CD4-positive, alpha-beta T cell treated with Interleukin-1 beta for 1 hour (primary cell): ENCODE measurements at places on chromosomes 13 and 19.
A peak's percentile ranks its signal among the peaks of the same experiment; 100 is the strongest.

DNA sequence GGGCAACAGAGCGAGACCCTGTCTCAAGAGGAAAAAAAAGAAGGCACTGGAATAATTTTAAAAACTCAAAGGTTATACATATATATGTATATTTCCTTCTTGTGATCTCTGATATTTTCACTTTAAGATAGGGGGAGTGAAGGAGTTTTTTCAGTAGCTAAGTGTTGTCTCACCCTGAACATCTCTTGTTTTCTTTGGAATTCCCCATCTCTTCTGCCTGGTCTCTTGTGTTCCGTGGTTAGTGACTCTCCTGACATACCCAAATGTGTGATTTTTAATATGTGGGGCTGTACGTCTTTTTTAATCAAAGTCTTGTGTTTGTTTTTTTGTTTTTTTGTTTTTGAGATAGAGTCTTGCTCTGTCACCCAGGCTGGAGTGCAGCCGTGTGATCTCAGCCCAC is 15.3 kb upstream of the KCTD4 start:
- no peak for DNase-seq

DNA sequence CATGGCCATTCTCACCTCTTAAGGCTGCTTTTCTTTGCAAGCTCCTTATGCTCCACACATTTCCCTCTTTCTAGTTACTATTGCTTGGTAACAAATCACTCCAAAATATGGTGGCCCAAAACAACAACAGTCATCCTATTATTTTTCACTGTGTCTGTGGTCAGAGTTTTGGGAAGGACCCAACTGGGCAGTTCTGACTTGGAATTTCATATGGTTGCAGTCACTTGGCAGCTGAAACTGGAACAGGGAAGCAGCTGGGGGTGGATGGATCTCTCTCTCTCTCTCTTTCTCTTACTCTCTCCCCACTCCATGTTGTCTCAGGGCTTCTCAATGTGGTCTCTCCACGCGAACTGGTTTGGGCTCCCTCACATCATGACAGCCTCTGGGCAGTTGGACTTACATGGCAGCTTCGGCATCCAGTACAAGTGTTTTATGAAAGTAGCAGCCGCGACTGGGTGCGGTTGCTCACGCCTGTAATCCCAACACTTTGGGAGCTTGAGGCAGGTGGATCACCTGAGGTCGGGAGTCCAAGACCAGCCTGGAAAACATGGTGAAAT is 39.6 kb downstream of the NUMBL start:
- DNase-seq: no peak

DNA sequence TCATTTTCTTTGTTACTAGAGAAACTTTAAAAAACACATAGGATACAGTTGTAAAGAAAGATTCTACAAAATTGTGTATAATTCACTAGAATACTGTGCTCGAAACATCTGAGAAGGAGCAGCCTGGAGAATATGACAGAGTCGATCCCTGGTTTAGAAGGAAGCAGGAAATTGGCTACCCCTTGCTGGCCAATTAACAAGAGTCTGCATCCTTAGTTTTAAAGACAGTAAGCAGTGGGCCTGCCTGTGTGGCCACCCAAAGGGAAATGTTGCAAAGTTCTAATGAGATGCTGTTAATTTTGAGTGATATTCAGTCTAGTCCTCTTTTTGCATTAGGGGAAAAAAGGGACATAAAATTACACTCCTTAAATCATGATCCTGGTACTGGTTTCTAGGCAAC is 988.6 kb downstream of the PCDH17 start:
- DNase-seq: no peak

- no peak for DNase-seq
These were observed 11.1 kb upstream of the ATP12A start for GRCh38 chr13:24668955-24669582.

- no peak for DNase-seq
These were observed 16.3 kb downstream of the KBTBD7 start for GRCh38 chr13:41178040-41178439.

DNA sequence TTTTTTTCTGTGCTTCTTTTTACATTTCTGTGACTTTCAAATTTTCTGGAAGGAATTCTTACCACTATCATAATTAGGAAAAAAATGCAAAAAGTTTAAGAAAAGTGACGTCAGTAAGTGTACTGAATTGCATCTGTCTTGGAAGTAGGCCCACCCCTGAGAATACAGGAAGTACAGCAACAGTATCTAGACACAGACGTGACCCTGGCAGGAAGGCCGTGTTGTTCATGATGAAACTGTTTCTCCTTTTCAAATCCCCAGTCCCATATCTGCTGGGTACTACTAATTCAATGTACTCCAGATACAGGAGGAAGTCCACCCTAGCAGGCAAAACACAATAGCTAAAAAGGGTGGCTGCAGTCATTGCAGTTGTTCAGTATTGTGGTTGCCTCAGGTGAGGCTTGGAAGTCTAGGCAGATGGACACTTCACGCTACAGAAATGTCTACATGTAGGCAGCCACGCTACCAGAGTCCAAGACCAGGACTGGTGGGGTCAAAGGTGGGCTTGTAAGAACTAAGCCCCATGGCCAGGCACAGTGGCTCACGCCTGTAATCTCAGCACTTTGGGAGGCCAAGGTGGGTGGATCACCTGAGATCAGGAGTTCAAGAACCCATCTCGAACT is 49.6 kb upstream of the MED4 start:
- DNase-seq: peak; percentile 55

- DNase-seq: no peak
These were observed 60.0 kb upstream of the WDFY2 start for GRCh38 chr13:51524312-51524711.

DNA sequence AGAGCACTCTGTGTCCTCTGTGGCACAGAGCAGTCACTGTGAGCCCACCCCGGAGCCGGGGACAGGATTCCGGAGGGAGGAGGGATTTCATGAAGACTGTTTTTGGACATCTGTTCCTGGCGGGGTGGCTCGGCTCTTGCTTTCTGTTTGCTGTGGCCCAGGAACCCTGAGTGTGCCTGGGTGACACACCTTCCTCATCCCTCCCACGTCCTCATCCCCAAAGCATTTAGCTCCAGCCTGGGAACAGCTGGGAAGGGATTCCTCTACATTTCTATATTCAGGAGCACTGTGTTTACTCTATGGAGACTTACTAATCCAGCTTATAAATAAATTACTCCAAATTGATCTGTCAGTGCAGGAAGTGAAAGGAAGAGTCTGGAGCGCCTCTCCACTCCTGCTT is 97.8 kb upstream of the UBL3 start:
- no peak for DNase-seq

DNA sequence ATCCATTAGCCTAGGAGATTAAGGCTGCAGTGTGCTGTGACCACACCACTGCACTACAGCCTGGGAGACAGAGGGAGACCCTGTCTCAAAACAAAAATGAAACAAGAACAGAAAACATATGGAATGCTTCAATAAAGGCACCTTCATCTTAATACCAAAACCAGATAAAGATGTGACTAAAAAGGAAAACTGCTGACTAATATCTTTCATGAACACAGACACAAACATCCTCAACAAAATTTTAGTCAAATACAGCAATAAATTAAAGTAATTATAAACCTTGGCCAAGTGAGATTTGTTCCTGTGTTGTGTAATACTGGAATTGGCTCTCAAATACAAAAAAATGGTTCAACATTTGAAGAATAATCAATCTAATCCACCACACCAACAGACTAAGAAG is 103.5 kb downstream of the PRR20E start:
- no peak for DNase-seq

DNA sequence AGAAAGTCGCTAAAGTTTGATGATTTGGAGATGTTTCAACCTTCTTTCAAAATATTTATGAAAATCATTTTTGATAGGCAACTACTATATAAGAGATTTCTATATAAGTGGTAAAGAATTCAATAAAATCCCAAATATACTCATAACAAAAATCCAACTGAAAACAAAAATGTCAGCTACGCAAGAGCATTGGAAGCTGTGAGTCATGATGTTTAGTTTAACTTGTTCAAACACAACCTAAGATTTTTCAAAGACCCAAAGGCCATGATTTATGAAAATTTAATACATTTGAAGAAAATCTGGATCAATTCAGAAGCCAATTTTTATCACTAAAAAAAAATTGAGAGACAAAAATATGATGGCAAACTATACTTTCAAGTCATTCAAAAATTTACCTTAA is 226.6 kb downstream of the MZT1 start:
- DNase-seq: no peak

DNA sequence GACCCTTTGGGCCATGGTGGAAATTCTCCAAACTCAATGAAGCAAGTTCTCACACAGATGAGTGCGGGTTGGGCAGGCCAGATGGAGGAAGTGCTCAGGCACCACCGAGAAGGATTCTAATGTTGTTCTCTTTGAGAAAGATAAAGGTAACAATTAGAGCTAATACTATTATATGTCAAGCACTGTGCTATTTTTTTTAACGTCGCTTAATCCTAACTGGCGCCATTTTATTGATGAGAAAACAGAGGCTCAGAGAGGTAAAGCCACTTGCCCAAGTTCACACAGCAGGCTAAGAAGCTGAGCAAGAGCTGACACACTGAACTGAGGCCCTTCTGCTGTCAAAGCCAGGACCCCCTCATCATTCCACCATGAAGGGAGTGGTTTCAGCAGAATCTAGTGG is 1.0 kb downstream of the FBL start:
- no peak for DNase-seq

DNA sequence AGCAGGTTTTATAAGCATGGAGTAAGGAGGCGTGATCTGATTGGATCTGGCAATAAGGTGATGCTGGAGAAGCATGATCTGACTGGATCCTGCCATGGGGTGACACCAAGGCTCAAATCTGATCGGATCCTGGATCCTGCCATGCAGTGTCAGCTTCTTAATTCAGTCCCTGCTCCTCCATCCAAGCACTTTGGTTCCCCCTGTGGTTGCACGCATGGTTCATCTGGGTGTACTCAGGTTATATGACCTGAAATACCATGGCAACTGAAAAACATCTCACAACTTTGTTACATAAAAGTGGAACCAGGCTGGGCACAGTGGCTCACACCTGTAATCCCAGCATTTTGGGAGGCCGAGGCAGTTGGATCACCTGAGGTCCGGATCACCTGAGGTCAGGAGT is 17.6 kb upstream of the KLK4 start:
- DNase-seq: no peak

- no peak for DNase-seq
These were observed 86.3 kb upstream of the ZNF43 start for GRCh38 chr19:21922276-21922675.

DNA sequence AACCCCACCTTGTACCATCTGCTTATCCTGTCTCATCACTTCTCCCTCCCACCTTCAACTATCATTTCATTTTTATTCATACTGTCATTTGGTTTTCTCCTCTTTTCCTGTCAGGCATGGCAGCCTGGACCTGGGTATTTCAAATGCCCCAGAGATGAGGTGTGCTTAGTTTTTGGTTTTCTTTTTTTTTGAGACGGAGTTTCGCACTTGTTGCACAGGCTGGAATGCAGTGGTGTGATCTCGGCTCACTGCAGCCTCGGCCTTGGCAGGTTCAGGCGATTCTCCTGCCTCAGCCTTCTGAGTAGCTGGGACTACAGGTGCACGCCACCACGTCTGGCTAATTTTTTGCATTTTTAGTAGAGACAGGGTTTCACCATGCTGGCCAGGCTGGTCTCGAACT is 5.8 kb downstream of the PDS5B start:
- no peak for DNase-seq

- DNase-seq: peak; percentile 37
These were observed 4.3 kb downstream of the RGCC start for GRCh38 chr13:41461527-41462139.

GRCh38 chr19:45376045-45376724 is 5.8 kb upstream of the ERCC2 start:
- DNase-seq: no peak

- DNase-seq: no peak
These were observed 7.6 kb downstream of the SSC5D start for GRCh38 chr19:55495646-55496349.

DNA sequence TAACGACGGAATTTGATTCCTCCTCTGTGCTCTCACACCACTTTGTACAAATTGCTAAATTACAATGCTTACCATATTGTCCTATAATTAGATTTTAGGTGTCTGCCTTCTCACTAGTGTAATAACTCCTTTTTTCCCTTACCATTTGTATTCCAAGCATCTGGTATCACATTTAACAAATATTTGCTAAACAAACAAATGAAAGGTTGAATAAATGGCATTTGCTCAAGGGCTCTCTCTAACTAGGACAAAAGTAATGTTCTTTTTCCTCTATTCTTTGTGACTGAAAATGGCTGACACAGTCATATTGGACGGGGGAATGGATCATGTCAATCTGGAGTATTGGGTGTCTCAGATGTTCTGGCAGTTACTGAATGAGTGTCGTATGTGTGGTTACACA is 99.7 kb downstream of the ENOX1 start:
- no peak for DNase-seq

DNA sequence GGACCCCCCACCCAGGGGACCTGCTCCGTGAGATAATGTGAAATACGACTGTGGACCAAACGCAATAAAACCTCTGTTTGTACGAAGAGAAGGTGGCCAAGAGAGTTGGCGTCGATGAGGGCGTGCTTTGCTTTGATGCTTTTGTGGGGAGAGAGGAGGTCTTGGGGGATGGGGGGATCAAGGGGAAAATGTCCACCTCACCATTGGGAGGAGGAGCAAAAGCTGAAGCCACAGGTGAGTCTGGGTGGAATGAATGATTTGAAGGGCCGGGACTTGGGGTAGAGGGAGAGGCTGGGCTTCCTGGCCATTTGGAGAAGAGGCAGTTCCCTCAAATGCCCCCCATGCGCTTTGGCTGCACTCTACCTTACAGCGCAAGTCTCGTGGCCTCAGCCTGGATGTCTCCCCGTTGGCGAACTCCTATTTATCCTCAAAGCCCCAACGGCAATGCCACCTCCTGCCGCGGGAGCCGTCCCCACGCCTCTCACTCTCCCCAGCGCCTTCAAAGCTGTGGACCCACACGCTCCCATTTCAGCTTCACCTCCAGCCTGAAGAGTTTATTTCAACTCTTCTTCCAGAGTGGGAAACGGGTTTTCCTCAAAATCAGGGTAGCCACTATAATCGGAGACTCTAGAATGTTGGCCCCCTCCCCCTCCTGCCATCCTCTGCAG is 795 bp upstream of the ABCA7 start:
- DNase-seq: no peak

GRCh38 chr19:30647891-30648720 is 275.9 kb downstream of the ZNF536 start:
- no peak for DNase-seq

DNA sequence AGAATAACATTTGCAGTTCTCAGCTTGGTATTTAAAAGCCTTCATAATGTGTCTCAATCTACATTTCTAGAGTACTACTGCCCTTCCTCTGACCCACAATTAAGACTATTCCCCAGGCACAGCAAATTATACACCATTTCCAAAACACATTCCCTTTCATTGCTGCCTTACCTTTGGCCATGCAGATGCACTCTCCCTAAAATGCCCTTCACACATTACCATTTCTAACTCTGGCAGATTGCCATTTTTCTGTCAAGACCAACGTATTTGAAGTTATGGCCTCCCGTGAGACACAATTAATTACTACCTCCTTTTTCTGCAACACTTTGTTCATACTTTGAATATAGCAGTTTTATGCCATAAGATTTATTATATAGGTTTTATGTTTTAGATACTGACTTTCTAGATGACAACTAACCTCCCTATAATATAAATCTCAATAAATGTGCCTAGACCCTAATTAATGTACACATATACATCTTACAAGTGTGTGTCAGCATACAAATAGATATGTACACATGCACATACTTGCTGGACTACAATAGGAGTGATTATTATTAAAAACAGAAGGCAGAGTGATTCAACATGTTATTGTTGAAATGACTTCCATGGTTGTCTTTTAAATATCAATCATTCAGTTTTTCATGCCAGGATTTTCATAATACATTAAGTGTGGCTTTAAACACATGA is 2902.5 kb downstream of the PCDH9 start:
- no peak for DNase-seq
